Stromal cell of bone marrow (primary cell): ENCODE measurements at places on chromosomes 11 and 22.

DNA sequence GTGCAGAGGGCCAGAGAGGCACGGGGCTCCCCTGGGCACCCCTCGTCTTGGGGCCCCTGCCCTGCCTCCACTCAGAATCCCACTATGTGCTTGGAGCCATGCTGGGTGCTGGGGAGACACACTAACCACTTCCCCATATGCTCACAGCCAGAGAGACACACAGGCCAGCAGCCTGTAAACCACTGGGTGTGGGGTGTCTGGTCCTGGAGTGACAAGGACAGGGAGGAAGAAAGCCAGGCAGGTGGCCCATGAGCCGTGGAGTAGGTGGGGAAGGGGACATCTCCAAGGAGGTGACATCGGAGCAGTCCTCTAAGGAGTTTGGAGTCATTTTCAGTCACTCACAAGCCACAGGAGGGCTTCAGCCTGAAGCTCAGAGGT is 58.9 kb downstream of the CDKN1C start:
- DNase-seq, result no peak

DNA sequence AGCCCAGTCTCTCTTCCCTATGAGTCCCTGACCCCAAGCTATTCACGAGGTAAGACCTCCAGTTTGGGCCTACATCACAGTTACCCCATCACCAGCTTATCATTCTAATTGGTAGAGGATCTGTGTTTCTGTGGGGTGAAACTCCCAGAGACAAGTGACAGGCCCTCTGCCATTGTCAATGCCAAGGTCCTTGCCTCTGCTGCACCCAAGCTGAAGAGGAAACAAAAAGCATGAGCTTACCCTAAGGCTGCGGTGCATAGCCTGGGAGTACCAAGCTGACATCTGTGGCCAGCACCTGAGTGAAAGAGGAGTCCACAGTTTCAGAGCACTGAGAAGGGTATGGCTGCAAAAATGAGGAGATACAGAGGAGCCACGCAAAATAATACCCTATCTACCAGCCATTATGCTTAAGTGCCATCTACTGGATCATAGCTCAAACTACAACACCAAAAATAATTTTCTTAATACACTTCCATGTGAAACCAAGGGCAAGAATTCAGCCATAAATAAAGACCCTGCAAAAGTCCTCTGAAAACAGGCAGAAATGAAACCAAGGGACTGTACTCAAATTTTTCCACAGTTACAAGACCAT is 62.3 kb upstream of the ANO5 start:
- DNase-seq, result no peak

GRCh38 chr11:118912742-118913410 is 12.8 kb downstream of the BCL9L start:
- DNase-seq, result no peak

DNA sequence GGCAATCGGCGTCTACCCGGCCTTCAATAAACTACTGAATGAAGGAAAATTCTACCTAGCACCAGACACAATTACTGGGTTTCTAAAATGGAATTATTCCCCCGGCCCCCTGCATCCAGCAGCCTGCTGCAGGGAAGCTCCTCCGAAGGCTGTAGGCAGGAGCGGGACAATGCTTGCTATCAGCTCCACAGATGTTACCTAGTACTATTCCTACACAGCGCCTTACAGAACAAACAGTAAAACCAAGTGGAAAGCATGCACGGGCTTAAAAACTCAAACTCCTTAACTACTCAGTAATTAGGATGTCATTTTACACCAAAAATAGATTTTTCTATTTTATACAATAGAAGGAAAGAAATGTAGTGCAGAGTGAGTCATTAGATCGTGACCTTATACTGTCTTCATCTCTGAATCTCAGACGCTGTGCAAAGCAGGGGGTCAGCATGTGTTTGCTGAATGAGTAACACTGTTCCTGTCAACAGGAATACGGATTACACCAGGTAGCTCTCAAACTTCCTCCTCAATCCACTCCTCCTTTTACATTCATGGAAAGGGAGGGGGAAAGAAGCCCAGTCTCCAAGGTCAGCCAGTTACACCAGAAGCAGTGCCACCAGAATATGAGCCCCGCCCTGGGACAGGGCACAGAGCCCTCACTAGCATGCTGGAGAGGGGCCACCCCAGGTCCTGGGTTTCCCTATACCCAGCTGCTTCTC is 74.9 kb downstream of the PACSIN2 start:
- peak; percentile 59 for DNase-seq
